GM12891 (cell line): ENCODE measurements at places on chromosomes 5 and 9.

- no peak for DNase-seq
These were observed 33.4 kb downstream of the SLCO4C1 start for GRCh38 chr5:102262688-102263087.

DNA sequence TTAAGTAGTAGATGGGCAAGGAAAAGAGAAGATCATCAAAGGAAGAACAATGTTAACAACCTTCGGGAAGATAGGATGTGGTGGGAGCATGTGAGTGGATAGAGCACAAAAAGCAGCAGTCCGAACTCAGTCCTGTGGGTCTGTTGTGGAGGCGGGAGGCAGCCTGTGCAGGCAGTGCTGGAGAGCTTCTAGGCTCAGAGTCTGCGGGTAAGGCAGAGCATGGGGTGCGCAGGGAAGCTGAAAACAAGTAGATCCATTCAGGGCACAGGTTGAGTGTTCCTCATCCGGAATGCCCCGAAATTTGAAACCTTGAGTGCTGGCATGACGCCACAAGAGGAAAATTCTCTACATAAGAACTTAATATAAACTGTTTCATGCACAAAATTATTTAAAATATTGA is 84.9 kb downstream of the PPIC start:
- no peak for DNase-seq

- DNase-seq = no peak
These were observed 2.4 kb upstream of the SYNPO start for GRCh38 chr5:150638053-150638444.

GRCh38 chr5:135019314-135019713 is 14.7 kb downstream of the PITX1 start:
- DNase-seq = no peak

GRCh38 chr5:54383225-54383901 is 72.1 kb upstream of the HSPB3 start:
- no peak for DNase-seq

- no peak for DNase-seq
These were observed 405.3 kb downstream of the TLE4 start for GRCh38 chr9:79977074-79977435.

GRCh38 chr5:90897618-90898017 is 339.0 kb downstream of the ADGRV1 start:
- no peak for DNase-seq

DNA sequence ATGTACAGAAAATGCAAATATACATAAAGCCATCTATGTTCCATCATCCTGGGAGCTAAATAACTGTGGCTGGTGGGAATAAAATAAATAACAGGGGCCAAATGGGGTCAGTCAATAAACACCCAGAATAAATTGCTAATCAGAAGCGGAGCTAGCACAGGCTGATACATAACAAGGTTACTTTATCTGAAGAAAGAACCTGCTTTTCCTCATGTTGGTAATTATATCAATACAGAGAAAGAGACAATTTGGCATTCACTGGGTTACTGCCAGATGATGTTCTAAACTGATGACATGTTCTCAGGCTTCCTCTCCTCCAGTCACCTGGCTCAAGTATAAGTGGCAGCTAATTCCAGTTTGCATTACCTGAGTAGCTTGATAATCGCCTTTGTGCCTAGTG is 144.9 kb upstream of the CD180 start:
- DNase-seq = no peak

DNA sequence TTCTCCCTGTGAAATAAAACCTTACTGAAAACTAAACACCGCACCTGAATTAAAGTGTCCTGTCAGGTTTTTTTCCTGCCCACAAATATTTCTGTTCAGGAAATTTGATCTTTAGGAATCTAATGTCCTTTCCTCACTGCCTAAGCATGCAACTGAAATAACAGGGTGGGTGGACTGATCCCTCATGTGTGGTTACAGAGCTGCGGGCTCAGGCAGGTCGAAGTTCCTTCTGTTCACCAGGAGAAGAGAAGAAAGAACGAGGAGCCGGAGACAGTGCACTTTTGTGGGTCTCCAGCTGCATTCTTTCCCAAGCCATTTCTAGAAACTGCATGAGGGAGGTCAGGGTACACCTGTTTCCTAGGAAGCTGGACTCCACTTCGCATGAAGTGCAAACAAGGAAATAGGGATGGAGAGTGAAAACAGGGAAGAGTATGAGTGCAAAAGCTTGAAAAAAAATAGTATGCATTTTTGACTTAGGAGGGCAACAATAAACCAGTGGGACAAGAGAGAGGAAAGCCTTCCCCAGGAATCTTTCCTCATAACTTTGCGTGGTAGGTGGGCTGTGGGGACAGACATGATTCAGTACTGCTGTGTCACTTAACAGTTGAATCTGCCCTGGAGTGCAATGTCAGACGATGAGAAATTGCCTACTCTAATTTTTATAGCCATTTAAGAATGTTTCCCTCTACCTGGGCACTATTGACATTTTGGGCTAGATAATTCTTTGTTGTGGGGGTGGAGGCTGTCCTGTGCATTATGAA is 60.3 kb downstream of the GCNT1 start:
- no peak for DNase-seq

DNA sequence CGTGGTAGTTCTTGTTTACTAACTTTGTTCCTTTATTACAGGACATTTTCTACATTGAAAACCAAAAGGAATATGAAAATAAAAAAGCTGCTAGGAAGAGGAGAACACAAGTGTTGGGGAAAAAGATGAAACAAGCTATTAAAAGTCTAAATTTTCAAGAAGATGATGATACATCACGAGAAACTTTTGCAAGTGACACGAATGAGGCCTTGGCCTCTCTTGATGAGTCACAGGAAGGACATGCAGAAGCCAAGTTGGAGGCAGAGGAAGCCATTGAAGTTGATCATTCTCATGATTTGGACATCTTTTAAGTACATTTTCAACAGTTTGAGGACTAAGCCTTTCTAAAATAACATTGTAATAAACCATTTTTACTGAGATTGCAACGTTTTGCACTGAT is 23.8 kb downstream of the PHAX start:
- DNase-seq = no peak

DNA sequence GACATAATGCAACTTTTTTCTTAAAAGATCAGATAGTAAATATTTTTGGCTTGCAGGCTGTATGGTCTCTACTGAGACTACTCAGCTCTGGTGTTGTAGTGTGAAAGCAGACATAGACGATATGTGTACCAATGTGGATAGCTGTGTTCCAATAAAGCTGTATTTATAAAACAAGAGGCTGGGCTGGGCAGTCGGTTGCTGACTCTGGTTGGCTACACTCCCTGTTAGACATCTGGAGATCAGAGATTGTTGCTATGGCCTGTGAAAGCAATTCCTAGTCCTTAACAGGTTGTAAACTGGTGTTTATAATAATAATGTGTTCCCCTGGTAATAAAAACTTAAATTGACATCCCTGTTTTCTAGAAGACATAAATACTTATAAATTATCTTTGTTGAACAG is 24.4 kb upstream of the SCAMP1 start:
- no peak for DNase-seq

DNA sequence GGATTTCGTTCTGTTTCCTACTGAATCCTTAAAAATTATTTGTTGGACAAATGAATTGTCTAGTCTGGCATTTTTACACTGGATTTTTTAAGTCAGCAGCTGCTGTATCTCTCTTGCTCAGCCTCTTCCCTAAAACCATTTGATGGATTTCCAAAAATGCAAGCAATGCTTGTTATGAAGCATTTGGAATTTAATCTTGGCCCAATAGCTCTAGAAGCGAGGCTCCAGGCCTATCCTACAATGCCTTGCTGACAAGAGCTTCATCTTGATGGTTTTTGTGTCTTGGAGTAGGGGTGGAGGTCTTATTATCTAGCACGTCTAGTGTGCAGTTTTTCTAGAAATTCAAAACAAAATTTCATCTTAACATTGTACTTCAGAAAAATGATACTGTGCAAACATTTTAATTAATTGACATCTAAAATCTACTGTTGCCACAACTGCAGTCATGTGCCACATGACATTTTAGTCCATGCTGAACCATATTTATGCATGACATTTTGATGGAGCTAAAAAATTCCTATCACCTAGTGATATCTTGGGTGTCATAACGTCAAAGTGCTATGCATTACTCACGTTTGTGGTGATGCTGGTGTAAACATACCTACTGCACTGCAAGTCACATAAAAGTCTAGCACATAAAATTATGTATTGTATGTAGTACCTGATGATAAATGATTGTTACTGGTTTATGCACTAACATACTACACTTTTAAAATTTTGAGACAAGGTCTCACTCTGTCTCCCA is 5.9 kb upstream of the RAD23B start:
- no peak for DNase-seq

DNA sequence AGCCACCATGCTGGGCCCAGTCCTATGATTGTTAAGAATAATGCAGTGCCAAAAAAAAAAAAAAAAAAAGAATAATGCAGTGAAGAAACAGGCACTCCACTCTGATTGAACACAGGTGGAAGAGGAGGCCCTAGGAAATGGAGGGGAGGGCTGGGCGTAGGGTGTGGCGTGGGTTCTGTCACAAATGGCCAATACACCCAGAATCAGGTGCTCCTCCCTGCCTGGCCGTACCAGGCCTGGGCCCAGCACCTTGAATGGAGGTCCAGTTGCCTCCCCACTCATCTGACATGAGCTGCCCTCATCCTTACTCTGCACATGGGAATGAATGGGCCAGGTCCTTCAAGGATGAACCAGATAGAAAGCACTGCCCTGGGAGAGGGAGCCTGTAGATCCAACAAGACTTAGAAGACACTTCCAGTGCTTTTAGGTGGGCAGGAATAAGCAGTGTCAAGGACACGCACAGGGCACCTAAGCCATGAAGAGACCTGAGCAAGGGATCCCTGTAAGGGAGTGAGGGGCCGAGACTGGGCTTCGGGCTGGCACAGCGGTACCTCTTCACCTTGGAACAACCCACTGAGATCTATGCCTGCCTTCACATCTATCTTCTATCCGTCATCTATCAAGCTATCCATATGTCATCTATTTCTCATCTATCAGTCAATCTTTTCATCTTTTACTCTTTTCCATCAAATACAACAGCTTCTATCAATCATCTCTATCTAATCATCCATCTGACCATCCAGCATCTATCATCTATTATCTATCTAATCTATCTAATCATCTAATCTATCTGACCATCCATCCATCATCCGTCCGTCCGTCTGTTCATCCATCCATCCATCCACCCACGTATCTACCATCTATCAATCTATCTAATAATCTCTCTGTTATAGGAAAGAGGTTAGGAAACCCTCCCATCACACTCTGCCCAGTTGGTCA is 15.9 kb downstream of the NINJ1 start:
- DNase-seq = no peak

- peak; percentile 6 for DNase-seq
These were observed 219.3 kb downstream of the CEMIP2 start for GRCh38 chr9:71549023-71549422.

- DNase-seq = no peak
These were observed 317.3 kb upstream of the PRR16 start for GRCh38 chr5:120146787-120147186.

DNA sequence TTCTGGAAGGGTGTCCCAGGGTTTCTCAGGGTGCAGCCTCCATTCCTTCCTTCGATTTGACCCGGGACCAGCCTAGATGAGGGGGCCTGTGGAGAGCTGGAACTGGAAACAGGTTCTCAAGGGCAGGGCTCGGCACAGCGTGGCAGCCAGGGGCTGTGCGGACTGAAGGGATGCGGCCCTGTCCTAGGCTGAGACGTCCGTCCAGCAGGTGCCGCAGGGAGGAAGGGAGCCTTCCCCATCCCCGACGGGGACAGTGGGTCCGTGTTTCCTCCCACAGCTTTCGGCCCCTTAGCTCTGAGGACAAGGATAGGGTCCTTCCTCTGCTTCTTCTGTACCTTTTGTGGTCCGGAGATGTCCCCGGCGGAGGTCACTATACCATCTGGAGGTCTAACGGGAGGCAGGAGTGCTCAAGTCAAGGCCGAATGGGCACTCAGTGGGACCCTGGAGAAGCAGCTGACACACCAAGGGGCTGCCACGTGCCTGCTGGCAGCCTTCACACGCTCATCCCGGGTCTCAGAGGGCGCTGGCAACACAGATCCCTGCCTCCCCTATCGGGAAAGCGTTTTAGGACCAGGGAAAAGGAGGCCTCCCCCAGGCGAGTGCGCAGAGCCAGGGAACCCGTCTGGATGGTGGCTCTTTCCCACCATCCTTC is 49.9 kb downstream of the USP20 start:
- no peak for DNase-seq

DNA sequence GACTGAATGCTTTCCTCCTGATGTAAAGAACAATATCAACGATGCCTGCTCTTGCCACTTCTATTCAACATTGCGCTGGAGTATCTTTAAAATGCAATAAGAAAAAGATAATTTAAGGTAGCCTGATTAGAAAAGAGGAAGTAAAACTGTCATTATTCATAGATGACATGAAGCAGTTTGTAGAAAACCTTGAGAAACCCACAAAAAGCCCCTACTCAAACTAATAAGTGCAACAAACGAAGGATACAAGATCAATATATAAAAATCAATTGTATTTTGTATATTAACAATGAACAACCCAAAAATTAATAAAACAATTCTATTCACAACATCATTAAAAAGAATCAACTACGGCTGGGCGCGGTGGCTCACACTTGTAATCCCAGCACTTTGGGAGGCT is 76.4 kb upstream of the CKMT2 start:
- no peak for DNase-seq

DNA sequence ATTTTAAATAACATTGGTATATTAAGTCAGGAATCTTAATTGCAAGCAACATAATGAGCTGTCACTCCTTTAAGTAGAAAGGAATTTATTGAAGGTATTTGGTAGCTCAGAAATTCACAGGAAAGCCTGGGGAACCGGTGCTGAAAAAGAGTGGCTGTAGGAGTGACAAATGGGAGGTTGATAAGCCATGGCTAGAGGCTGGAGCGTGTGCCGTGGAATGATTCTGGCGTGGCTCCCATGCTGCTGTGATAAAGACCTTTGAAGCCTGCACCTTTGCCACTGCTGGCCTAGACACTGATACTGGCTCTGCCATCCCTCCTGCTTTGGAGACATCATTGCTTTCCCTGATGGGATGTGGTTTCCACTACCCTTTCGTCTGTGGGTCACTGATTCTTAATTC is 65.7 kb upstream of the ATG10 start:
- no peak for DNase-seq

DNA sequence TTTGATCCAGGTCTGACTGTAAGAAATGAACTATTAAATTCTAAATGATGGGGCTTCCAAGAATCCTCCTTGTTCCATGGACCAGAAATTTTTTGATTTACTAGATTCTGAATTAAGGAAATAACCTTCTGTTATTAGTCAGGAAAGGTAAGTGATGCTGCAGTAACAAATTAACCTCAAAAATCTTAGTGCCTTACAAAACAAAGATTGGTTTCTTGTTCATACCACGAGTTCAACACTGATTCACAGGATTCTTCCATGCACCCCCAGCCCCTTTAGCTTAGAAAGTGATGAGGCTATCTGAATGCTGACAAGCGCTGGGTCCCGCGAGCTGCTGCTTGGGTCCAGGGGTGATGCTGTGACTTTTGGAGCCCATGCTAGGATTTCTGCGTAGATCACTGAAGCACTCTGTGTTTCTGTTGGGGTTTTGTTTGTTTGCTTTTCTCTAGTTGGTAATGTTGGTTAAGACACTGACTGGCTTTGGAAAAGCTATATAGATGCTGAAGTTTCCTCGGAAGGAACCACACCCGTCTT is 52.3 kb downstream of the COL15A1 start:
- DNase-seq = no peak

GRCh38 chr5:72465601-72466563 is 41.3 kb downstream of the ZNF366 start:
- DNase-seq = no peak

GRCh38 chr9:92770360-92770995 is 5.8 kb upstream of the BICD2 start:
- DNase-seq = no peak
